ENCODE measurements at places on chromosomes 12 and 14.

DNA sequence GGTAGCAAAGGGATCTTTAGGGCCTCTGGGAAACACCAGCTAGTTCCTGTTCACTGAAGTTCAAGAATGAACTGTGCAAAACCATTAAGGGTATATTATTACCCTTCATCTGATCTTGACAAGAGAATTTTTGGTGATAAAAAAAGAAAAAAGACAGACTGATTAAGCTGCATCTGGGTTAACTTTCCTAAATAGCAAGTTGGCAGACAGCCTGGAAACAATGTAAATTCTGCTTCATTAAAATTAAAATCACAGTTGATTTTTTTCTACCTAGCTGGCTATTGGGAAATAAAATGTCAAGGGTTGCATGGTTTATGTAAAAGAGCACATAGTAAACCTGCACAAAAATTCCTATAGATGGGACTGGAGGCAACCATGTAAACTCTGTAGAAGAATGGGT lies 126.6 kb upstream of the PRKD1 start:
- DNase-seq = no peak

- DNase-seq = peak; percentile 87
Measured at GRCh38 chr12:46370792-46371717, 1.5 kb downstream of the SLC38A2 start.

GRCh38 chr14:20714593-20715250 lies 26.2 kb downstream of the ANG start:
- DNase-seq = no peak

DNA sequence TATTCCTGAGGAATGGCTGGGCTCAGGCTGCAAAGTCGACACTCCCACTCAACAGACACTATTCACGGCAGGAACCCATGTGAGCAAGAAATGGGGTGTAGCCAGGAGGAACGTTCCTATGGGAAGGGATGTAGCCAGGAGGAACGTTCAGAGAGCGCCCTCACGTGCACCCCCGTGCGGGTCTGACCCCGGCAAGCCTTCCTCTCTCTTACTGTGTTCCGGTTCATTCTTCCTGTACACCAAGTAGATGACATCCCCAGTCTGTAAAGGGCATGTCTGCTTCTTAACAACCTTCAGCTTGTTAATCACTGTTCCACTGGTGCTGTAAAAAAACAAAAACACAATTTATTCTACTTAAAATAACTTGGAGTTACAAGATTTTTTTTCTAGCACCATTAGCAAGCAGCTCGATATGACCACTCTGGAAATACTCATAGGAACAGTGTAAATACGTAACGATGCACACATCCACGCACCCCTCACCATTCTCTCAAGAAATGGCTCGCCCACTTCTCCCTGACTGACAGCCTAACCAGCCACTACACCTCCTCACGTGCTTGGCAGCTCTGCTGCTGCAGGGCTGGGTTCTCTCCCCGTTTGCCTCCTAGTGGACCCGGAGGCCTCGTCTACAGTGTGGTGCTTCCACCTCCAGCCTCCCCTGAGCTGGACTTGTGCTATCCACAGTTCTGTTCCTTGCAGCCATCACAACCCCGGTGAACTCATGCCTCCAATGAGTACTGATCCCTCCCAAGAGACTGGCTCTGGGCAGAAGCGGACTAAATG lies 15.1 kb downstream of the CHFR start:
- DNase-seq = no peak

DNA sequence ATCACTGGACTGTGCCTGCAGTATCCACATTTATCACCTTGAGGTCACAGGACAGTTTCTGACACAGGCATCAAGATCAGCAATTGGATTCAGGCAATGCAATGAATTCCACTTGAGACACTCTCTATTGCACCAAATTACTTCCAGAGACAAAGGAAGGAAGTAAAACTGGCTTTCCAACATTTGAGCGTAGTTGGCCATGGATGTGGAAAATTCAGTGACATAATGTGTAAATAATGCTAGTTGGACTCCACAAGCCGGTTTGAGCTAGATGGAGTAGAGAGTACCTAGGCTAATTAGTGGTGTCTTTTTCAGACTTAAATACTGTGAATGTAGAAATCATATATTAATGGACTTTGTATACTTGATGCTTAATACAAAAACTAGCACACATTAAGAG lies 168.3 kb upstream of the SYT1 start:
- no peak for DNase-seq

GRCh38 chr12:129036135-129036534 lies 182.9 kb downstream of the GLT1D1 start:
- DNase-seq = no peak

GRCh38 chr12:108620236-108620879 lies 13.3 kb downstream of the SELPLG start:
- DNase-seq = no peak

GRCh38 chr14:68231898-68232297 lies 412.3 kb downstream of the RAD51B start:
- DNase-seq = no peak

GRCh38 chr14:46581036-46581671 lies 70.4 kb downstream of the RPL10L start:
- DNase-seq = no peak

GRCh38 chr12:42684802-42685071 lies 95.2 kb upstream of the PRICKLE1 start:
- DNase-seq = no peak

DNA sequence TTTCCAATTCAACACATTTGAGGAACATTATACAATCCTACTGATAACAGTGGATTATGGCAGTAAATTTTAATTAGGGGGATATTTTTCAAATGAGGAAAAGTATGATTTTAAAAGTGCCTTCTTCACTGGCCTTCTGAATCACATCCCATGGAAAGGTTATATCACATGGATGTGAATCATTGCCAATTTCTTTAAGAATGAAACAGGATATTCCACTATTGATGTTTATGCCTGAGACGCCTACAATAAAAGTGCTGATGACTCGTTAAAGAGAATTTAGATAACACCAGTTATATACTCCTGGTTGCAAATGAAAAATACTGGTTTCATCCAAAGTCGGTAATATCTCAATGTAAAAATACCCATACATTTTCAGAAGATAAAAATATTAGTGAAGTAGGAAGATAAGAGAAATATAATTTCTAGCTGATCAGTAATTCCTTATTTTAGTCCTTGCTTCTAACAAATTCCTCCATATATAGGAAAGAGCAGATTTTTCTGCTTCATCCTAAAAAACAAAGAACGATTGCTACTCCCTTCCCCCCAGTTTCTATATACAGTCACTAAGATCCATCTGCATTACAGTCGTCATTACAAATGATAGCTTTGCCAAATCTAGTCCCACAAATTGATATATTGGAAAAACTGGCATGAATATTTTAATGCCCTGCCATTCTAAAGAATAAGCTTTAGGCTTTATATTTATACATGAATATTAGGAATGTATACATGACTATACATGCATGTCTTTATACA lies 139.5 kb upstream of the SOX5 start:
- no peak for DNase-seq

- DNase-seq = no peak
Measured at GRCh38 chr14:53153702-53154112, 584 bp upstream of the DDHD1 start.

- no peak for DNase-seq
Measured at GRCh38 chr12:20415028-20415427, 46.7 kb downstream of the PDE3A start.

DNA sequence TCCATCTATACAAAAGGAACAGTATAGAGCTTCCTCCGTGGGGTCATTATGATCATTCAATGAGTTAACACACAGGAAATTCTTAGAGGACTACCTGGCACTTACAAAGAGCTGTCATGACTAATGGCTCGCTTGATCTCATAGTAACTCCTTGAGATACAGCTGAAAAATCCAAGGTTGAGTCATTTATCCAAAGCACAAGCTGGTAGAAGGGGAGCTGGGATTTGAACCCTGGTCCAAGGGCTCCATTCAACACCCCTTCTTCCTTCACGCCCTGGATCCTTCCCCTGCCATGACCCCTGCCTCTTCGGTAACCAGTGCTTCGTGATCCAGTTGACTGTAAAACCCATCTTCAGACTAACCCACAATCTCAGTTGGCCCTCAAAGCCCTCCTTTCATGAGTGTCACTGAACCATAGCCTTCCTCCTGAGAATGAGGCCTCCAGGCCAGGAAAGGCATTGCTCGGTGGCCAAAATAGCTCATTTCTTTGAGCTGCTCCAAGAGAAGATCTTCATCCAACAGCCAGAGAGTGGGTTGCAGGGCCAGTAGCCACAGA lies 7.8 kb downstream of the ZFP36L1 start:
- no peak for DNase-seq

- DNase-seq = no peak
Measured at GRCh38 chr12:46386360-46386867, 13.8 kb upstream of the SLC38A2 start.

DNA sequence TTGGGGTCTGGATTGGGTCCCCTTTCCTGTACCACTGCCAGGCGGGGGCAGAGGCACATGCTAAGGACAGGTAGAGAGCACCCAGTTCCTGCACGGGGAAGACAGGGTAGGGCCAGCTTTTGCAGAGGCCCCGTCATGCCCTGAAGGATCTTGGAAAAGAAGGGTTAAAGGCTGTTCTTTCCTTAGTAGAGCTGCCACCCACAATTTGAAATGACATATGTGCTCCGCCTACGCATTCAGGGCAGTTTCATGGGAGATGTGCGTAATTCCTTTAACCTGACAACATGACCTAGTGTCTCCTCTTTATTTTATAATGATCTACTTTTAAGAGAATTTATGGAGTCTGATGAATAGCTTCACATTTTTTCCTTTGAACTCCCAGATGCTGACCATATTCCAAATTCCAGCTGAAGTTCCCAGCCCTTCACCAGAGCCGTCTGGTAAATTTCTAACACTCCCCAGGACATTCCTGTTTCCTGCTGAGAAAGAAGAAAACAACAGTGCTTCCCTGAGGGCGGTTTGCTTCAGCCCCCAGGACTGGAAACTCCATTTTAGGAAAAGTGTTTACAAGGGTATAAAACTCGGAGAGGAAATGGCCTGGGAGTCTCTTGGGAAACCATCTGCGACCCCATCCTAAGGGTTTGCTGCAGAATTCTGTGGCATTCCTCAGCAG lies 58.9 kb upstream of the PLEKHG3 start:
- DNase-seq = no peak

GRCh38 chr12:82912406-82912805 lies 225.7 kb downstream of the TMTC2 start:
- no peak for DNase-seq

DNA sequence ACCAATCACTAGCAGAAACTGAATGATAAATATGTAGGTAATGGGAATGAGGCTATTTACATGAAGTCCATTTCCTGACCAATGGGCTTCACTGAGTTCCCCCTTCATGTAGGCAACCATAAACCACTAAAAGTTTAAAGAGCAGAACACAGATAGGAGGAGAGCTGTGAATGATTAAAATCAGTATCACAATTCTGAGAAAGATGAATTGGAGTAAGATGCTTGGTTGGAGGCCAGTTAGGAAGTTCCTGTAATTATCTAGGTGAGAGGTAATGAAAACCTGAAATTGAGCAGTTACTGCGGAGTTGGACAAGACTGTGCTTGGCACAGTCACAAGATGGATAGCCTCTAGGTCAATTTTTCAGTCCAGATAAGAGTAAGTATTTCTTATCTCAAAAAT lies 56.6 kb downstream of the GALNT4 start:
- no peak for DNase-seq

DNA sequence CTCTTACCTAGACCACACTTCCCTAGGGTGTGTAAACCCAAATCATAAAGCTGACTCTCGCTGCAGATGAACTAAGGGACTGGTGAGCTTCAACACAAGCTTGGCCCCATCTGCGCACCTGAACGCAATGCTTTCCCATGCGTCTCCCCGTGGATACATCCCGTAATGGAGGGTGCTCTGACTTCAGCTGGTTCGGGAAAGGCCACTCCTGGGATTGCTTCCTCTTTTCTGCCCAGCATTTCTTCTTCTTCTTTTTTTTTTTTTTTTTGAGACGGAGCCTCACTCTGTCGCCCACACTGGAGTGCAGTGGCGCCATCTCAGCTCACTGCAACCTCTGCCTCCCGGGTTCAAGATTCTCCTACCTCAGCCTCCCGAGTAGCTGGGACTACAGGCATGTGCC lies 27.7 kb upstream of the ETFBKMT start:
- DNase-seq = no peak

DNA sequence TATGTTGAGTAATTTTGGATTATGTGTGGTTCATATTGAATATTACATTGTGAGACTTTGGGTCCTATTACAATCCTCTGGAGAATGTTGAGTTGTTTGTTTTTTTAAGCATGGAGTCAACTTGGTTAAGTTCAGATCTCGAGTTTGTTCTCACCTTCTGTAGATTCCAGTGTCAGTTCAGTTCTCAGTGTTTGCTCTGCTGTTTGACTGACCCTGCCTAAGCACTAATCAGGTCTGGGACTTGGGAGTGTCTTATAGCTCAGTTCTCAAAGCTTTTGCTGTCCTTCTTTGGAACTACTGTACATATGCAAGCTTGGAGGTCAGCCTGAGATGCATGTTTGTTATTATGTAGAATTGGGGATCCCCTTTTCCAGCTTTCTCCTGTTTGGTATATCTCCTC lies 63.1 kb downstream of the DIP2B start:
- DNase-seq = no peak

- no peak for DNase-seq
Measured at GRCh38 chr14:105533811-105534498, 7.6 kb downstream of the TMEM121 start.

DNA sequence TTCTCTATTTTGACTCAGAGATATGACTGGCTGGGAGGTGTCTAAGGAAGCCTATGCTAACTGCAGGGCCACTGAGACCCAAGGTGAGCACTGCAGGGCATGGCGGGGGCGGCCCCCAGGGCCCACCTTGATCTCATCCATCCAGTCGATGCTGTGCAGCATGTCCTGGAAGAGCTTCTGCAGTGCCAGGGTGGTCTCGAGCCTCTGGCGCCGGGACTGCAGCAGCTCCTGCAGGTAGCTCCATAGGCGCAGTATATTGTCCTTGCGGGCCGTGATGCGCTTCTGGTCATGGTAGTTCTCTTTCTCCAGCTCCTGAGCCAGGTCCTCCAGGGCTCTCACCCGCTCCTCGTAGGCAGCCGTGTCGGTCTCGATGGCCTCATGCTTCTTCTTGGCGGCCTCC lies 84.5 kb downstream of the SPTB start:
- no peak for DNase-seq

DNA sequence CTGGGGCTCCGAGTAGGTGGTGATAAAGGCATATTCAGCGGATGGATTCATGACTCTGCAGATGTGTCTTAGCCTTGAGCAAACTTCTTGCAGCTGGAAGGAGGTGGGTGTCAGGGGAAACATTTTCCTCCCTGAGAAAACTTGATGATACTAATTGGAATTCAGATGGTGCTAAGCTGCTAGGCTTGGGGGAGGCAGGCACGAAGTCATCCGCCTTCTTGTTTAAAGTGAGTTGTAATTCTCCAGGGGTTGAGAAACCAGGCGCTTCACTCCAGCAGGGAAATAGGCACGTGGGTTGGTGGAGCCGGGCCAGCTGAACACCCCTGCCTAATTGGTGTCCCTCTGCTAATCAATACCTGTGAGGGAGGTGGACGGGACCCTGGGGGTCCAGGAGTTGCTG lies 48.9 kb upstream of the FAM181A start:
- no peak for DNase-seq

DNA sequence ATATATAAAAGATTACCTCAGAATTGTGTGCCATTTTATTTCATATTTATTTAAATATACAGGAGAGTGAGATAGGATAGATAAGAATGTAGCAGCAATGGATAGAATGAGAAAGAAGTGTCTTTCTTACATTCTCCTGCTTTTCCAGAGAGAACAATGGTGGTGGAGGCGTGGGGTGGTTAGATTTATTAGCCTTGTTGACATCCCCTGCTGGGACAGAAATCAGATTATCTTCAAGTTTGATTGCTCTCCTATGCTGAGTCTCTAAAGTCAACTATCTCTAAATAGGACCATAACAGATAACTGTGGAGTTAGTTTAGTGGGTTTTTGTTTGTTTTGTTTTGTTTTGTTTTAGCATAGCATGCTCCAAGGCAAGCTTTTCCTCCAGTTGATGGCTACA lies 397.6 kb downstream of the LRFN5 start:
- no peak for DNase-seq
